A549 treated with CORT108297 at 1 μM for 4 hours (cell line): ENCODE measurements at places on chromosomes 7 and 10. TPM values are rescaled to one million over a fixed set of nuclear protein-coding genes. Genes with fewer than 3 reads are reported as not detected.

Gene ACTL6B
- total RNA-seq: not detected in 5 replicates

Gene C1GALT1
- total RNA-seq: 29.2 to 34.3 TPM (median 32.0 TPM) in 5 replicates

Gene HABP2
- 0.07 to 0.15 TPM (median 0.12 TPM) in 5 replicates for total RNA-seq

Gene SLC26A5
- total RNA-seq: not detected in 5 replicates

Gene RSU1
- total RNA-seq: 76.5 to 85.9 TPM (median 84.6 TPM) in 5 replicates

Gene LRRD1
- total RNA-seq: not detected in 5 replicates

Gene AKR1B15
- total RNA-seq: 25.5 to 34.0 TPM (median 34.0 TPM) in 5 replicates

Gene CCL24
- total RNA-seq: not detected in 5 replicates
